DMS79 (cell line): ENCODE measurements at places on chromosomes 6 and 20.
A peak's percentile ranks its signal among the peaks of the same experiment; 100 is the strongest.

GRCh38 chr6:1849691-1850090, 240.0 kb downstream of the FOXC1 start:
- no peak for DNase-seq

DNA sequence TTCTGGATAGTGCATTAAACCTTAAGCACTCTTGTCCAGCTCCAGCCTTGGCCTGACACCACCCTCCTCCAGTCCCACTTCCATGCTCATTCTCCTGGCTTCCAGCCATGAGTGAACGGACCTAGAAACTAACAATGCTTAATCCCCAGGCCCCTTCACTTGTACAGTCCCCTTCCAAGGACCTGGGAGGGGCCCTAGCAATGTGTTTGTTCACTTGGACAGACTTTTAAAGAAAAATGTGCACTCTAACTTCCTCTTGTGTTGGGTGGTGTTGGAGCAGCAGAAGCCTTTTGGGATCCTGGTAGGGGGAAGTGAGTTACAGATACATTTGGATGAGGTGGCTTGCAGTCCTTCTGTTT, 48.9 kb upstream of the CCN6 start:
- DNase-seq: no peak

GRCh38 chr20:38021087-38021772, 12.0 kb downstream of the TTI1 start:
- DNase-seq: no peak

DNA sequence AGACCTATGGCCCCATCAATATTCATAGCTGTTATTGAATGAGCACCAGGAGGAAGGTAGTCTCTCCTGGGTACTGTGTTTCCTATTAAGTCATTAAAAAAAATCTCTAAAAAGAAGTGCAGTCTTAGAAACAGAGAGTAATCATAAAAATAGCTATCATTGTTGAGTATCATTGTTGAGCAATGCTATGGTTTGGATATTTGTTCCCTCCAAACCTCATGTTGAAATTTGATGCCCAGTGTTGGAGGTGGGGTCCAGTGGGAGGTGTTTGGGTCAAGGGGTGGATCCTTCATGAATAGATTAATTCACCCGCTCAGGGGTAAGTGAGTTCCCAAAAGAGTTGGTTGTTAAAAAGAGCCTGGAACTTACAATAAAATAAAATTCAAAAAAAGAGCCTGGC, 88.1 kb upstream of the IYD start:
- no peak for DNase-seq

GRCh38 chr20:7879883-7880282, 60.4 kb downstream of the HAO1 start:
- DNase-seq: no peak

GRCh38 chr6:137193256-137194070, 20.0 kb upstream of the IL22RA2 start:
- peak; percentile 84 for DNase-seq

DNA sequence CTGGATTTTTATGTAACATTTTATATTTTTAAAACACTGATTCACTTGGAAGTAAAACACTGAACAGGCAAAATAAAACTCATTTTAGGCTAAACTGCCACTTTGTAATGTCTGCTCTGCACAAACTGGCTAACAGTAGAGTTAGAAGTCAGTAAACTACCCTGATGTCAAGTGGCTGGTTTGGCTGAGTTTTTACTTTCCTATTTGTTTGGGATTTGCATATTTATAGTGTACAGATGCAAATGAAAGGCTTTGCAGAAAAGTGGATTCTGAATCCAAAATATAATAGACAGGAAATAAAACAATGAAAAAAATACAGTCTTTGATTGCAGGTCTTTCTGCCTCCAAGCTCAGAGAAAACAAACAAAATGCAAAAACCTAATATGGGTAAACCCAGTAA, 213.1 kb downstream of the CDH26 start:
- no peak for DNase-seq

- no peak for DNase-seq
Observed at GRCh38 chr6:37680668-37681067, 17.0 kb downstream of the MDGA1 start.
